ENCODE measurements at places on chromosomes 5 and 9. TPM values are rescaled to one million over a fixed set of nuclear protein-coding genes. Genes with fewer than 3 reads are reported as not detected.

DNA sequence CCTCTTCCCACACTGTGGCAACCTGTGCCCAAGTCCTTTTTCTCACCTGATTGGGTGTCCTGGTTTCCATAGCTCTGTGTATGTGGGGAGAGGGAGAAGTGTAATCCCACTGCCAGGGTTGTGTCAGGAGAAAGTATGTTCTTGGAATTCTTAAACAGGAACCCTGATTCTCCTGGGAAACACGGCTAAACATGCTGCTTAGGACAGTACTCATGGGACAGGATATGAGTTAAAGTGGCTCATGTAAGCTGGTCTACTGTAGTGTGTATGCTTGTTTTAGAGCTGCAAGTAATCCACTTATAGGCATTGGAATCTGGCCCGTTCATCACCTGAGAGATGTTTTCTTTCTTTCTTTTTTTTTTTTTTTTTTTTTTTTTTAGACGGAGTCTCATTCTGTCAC lies 23.9 kb downstream of the ARHGEF28 start:
- no peak for DNase-seq

The IGIP gene
- total RNA-seq, result 1.6 TPM

- DNase-seq, result no peak
Observed at GRCh38 chr9:117528225-117528624, 113.4 kb upstream of the ASTN2 start.

DNA sequence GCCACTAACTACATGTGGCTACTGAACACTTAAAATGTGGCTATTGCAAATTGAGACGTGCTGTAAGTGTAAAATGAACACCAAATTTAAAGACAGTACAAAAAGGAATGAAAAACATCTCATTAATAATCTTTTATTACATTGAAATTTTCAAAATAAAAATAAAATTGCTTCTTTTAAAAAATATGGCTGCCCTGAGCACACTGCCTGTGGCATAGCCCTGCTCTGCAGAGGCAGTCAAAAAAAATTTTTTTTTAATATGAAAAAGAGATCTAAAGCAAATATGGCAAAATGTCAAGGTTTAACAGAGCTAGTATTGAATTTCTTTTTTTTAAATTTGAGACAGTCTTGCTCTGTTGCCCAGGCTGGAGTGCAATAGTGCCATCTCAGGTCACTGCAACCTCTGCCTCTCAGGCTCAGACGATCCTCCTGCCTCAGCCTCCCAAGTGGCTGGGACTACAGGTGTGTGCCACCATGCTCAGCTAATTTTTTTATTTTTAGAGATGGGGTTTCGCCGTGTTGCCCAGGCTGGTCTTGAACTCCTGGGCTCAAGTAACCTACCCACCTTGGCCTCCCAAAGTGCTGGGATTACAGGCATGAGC lies 25.6 kb downstream of the CARNMT1 start:
- DNase-seq, result no peak

DNA sequence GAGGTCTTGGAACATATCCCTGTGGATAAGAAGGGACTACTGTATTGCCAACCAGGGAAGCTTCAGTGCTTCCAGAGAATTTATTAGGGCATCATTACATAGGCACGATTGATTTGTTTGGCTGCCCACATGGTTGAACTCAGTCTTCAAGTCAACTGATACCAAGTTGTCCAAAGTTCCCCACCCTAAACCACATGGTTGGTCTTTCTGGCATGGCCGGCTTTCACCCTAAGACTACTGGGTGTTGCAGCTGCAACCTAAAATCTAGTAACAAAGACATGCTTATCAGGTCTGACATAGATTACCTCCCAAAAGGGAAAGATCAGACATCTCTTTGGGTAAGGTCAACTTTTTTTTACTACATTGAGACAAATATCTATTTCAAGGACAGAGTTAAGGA lies 37.0 kb downstream of the FAF2 start:
- no peak for DNase-seq

DNA sequence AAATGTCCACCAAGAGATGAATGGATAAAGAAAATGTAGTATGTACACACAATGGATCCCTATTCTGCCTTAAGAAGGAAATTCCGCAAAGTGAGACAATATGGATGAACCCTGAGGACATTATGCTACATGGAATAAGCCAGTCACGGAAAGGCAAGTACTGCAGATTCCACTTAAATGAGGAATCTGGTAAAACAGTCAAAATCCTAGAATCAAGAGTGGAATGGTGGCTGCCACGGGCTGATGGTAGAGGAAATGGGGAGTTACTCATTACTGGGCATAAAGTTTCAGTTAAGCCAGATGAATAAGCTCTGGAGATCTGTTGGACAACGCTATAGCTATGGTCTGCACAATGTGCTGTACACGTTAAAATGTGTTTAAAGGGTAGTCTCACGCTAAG lies 47.2 kb downstream of the STK10 start:
- DNase-seq, result no peak

- DNase-seq, result no peak
Observed at GRCh38 chr9:81847181-81847915, 80.9 kb upstream of the SPATA31D4 start.

GRCh38 chr5:173622183-173623047 lies 6.0 kb upstream of the BOD1 start:
- no peak for DNase-seq

- DNase-seq, result no peak
Observed at GRCh38 chr9:92179286-92180001, 64.2 kb upstream of the SPTLC1 start.

The INSL4 gene
- total RNA-seq, result not detected

The CD180 gene
- 0.05 TPM for total RNA-seq

Data from M059J (cell line).